ENCODE measurements at places on chromosomes 2 and 18.

GRCh38 chr2:149164296-149164695 is 125.8 kb downstream of the LYPD6B start:
- no peak for DNase-seq

DNA sequence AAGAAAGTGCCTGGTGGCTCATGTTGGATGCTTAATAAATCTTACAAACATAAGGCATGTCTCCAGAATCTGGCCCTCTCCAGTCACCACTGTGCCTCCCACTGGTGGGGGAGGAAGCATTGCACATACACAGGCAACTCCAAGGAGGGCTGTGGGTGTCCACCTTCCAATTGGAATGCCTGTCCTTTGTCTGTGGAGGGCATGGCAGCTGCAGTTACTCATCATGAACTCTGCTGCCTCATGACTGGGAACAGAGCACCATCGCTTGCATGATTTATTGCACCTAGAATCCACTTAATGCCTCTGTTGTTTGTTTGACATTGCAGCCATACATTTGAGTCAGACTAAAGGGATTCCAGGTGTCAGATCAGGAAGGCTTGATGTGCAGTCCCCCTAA is 278.9 kb downstream of the PRKCE start:
- DNase-seq, result no peak

DNA sequence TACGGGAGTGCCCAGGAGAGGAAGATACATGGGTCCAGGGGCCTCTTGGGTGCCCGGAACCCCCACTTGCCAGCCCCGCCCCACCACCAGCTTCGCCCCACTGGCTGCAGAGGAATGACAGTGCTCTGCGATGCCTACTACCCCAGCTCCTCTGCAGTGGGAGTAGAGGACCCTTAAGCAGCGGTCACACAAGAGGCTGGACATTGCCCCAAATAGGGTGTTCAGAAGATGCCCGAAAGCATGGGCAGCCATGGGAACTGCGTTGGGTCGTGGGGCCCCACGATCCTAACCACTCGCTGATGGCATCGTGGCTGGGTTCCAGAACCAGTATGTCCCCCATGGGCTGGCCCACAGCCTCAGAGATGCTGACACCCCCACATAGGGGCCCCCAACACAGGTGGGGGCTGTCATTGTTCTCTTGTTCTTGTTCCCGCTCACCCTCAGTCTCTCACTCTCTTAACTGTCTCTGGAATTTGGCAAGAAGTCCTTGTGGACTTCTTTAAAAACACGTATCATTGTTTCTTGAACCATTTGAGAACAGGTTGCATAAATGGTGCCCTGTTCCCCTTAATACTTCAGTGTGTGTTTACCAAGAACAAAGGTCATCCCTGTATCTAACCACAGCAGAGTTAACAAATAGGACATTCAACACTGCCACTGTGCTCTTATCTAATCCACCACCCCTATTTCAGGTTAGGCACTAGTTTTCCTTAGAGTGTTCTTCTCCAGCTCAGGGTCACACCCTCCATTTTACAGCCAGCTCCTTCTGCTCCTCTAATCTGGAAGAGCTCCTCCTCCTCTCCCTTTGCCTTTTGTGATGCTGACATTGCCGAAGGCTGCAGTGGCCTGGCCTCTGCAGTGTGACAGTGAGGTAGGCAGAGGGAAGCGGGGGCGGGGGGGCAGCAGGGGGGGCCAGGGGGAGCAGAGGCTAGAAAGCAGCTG is 76.3 kb downstream of the STPG4 start:
- no peak for DNase-seq

DNA sequence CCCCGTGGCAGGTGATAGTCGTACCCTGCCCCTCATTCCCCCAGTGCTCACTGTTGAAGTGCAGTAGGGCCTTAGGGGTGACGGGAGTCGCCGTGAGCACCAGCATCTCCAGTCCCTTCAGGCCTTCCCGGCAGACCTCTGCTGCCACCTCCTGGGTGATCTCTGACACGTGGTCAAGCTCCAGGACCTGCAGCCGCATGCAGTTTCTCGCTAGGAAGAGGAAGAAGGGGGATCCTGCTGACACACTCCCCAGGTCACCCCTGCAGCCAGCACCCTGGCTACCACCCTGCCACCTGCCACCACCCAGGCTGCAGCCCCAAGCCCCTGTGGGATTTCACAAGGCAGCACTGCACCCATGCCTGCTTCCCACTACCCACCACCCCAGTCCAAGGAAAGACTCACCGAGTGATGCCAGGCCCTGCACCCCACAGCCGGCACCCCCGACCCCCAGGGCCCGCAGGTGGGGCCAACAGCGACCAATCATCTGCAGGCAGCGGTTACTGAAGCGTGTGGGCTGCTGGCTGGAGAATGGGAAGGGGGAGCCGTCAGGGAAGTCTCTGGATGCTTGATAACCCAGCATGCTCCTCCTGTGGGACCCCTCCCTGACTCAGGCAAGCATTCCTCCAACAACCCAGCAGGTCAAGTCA is 23.8 kb downstream of the FBXO41 start:
- no peak for DNase-seq

DNA sequence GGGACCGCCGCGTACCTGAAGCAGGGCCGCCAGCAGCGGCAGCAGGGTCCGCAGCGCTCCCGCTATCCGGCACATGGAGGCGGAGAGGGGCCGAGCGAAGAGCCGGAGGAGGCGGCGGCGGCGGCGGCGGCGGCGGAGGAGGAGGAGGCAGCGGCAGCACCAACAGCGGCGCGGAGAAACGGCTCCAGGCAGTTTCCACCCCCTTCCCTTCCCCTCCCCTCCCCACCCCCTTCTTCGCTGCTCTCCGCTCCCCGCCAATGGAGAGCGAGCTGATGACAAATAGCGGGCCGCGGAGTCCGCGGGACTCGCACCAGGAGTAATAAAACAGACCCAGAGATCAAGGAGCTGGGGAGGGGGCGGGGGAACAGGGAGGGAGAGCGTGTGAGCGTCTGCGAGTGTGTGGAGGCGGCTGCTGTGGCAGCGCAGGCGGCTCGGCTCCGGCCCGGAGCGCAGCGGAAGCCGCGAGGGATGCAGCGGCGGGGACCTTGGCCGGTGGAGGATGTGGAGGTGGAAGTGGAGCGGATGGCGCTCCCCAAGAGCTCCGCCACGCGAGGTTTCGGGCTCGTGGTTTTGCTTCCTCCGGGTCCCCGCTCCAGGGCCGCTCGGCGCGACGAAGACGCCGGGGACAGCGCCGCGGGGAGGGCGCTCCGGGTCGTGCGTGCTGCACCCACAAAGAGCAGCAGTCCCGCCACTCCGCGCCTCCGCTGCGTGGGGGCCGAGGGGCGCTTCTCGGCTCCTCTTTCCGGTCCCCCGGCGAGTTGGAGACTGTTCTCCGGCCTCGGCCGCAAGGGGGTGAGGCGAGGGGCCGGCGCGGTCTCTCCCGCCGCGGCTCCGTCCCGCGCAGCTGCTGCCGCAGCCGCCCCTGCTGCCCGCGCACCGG is at the start of gene CDH2:
Gene CDH2 (minus strand): TSS at position 183 of the 880 bp plus-strand sequence. CDS start 108 bp downstream, at position 75.
- DNase-seq, result peak; percentile 88

- no peak for DNase-seq
These were observed 76.1 kb upstream of the TXNDC2 start for GRCh38 chr18:9809697-9810096.

DNA sequence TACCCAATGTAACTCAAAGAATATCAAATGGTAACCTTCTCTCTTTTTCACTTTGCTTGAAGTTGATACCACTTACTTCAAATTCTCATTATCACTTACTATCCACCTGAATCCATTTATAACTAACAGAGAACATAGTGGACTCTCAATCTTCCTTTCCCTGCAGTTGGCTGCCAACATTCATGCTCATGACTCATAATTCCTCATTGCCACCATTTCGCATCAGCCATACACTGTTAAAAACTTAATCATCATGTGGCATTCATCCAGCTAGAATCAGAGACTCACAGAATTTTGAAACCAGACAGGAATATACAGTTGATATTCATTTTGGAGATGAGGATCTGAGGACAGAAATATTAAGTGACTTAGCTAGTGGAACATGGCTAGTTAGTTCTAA is 56.8 kb downstream of the SLC4A10 start:
- DNase-seq, result peak; percentile 8

- no peak for DNase-seq
These were observed 270.5 kb upstream of the NCKAP5 start for GRCh38 chr2:133838642-133839365.

GRCh38 chr2:239910851-239911640 is 114.1 kb downstream of the NDUFA10 start:
- DNase-seq, result no peak

- no peak for DNase-seq
These were observed 792.5 kb upstream of the FANCL start for GRCh38 chr2:59033661-59034060.

- DNase-seq, result no peak
These were observed 120.3 kb downstream of the MEP1B start for GRCh38 chr18:32310101-32310500.

DNA sequence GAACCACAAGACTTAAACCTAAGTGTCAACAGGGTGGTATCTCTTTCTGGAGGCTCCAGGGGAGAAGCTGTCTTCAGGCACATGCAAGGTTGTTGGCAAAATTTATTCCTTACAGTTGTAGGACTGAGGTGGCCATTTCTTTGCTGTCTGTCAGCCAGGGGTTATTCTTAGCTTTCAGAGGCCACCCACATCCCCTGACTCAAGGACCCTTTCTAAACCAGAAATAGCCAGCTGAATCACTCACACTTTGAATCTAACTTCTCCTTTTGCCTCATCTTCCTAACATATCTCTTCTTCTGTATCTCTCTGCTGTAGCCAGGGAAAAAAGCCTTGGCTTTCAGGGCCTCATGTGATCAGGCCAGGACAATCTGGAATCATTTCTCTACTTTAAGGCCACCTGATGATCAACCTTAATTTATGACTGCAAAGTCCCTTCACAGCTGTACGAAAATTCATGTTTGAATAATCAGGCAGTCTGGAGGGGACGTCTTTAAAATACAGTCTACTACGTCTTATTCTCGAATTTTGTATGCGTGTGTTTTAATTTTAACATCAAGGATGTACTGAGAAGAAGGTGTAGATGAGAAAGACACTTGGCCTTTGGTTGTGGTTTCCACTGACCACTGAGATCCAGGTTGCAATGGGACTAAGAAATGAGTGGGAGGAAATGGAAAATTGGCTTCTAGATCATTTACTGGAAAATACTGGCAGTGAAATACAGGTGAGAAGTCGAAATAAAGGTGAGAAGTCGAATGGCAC is 90.4 kb downstream of the DOCK10 start:
- no peak for DNase-seq

DNA sequence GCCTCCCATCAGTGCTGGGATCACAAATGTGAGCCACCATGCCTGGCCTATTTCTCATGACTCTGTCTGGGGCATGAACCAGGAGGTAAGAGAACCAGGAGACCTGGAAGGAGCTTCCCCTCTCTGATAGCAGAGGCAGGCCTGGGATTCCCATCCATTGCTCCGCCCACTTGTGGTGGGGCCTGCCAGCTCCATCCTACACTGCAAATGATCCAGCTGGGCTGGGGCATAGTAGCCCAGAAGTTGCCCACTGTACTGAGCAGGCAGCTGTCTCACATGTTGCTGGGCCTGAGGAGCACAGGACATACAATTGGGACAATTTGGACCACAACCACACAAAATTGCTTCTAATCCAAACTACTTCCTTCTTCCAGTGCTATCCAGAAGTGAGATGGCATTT is 91.0 kb downstream of the MARCHF4 start:
- no peak for DNase-seq

DNA sequence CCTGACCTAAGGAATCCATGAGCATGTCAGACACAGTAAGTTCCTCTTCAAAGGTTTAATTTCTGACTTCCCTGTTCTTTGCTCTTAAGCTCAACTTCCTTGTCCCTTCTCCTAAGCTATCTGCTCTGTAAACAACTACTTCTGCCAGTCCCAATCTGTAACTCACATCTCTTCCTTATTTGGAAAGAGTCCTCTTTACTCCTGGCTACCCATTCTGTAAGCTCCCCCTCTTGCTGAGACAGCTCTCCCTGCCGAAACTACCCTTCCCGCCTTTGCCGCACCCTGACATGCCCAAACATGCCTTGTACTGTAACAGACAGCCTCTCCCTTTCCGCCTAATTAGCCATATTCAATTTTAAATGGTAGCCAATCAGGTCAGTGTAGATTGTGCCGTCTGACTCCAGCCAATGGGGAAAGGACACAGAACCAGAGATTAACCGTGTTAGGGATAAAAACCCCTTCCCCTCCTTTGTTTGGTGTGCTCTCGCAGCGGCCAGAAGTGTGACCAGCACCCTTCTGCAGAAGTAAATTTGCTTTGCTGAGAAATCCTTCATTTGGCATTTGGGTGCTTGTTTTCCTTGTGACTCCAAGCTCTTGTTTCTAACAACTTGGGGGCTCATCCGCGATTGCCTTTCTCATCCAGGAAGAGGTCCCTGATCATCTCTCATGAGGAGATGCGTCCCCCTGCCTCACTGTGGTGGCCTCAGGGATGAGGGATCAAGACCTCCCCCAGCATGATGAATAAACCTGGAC is 49.0 kb downstream of the PIAS2 start:
- no peak for DNase-seq

DNA sequence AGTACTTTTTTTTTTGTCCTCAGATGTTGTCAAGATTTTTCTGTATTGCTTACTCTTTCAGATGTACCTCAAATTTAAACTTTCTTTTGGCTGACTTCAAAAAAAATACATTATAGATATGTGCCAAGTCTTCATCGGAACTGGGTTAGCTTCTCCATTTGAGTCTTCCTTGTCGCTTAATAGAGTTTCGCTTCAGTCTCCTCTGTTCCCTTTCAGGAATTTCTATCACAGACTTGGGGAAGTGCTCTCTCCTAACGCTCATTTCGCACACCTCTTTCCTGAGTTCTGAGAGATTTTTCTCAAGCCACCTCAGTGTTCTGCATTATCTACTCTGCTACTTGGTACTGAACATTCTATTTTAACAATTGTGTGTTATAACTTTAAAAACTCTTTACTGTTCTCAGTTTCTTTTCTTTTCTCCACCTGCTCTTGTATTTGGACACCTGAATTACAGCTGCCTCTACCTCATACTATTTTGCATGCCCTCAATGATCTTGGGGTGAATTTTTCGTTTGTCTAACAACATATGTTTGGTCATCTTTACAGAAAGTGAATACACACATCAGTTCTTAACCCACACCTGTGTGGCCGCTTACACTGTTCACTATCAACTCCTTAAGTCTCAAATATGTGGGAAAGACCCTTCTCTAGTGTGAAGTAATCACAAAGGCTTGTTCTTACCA is 16.5 kb downstream of the PTPN2 start:
- DNase-seq, result no peak

GRCh38 chr2:148301362-148301761 is 280.5 kb downstream of the MBD5 start:
- no peak for DNase-seq

- no peak for DNase-seq
These were observed 112.1 kb downstream of the NDUFA10 start for GRCh38 chr2:239912938-239913635.

GRCh38 chr2:24749069-24749691 is 44.0 kb downstream of the PTRHD1 start:
- no peak for DNase-seq

- DNase-seq, result no peak
These were observed 42.3 kb downstream of the RFX8 start for GRCh38 chr2:101432411-101433181.

Data from fibroblast of skin of left biceps (primary cell).